ENCODE measurements at places on chromosomes 2 and 18.
A peak's percentile ranks its signal among the peaks of the same experiment; 100 is the strongest.

GRCh38 chr2:217723981-217724380 is 278.8 kb downstream of the TNS1 start:
- DNase-seq = no peak

GRCh38 chr2:231227310-231228162 is 29.1 kb downstream of the ARMC9 start:
- DNase-seq = peak; percentile 44

- DNase-seq = no peak
Measured at GRCh38 chr2:181430406-181431118, 26.6 kb upstream of the ITGA4 start.

DNA sequence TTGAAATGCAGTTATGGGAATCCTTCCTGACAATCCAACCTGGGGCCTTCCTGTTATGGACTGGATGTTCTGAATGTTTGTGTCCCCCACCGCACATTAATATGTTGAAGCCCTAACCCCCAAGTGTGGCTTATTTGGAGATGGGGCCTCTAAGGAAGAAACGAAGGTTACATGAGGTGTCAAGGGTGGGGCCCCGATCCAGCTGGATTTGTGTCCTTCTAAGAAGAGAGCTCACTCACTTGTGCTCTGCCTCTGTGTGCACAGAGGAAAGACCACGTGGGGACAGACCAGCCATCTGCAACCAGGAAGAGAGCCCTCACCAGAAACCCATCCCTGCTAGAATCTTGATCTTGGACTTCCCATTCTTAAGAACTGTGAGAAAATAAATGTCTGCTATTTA is 44.4 kb downstream of the MAP3K19 start:
- DNase-seq = no peak

GRCh38 chr2:127000194-127000593 is 101.5 kb downstream of the TEX51 start:
- no peak for DNase-seq

DNA sequence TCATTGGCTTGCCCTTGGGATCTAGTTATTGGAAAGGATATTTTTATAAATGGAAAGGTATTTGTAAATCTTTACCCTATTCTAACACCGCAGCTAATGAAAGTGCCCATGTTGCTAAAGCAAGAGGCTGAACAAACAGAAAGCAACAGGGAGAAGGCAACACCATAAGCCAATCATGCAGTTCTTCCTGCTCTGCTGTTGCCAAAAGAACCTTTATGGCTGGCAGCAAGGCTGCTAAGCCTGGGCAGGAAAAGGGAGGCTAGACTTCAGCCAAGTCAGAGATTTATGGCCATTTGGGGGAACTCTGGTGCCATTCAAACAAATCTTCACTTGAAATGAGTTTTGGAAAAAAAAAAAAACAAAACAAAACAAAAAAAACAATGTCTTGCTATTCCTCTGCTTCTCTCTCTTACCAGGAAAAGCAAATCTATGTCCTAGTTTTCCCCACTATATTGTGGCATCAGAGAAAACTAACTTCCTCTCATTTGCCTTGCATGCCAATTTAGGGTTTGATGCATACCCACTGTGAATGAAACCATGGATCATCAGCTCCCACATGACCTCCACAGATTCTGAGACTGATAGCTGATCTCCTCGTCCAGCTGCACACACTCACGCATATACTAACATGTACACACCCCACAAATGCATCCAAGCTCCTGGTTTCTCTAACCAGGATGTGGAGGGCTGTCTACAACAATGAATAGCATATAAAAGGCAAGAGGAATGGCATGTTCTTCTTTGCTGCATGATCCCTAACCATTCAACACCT is 179.3 kb downstream of the C1D start:
- DNase-seq = no peak

GRCh38 chr2:45241061-45241561 is 231.9 kb upstream of the SIX2 start:
- DNase-seq = no peak

DNA sequence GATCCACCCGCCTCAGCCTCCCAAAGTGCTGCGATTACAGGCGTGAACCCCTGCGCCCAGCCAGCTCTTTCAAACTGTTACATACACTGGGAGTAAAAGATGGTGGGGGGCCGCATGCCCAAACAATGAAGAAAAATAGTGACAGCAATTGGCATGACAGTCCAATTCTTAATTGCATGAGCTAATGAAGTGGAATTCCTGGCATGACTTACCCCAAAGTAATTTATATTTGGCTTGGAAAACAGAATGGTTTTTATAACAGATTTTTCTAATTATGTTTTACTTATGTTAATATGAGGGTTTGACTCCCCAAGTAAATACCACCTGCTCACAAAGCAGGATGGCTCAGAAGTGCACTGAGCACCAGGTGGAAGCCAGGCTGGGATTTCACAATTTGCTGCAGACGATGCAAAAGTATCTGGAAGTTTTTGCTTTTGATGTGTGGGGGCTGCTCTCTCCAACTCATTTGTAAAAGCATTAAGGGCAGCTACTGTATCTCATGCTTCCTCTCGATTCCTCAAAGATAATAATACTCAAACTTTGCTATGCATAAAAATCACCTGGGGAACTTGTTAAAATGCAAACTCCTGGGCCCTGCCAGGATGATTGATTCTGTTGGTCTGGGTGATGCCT is 24.0 kb upstream of the ATG16L1 start:
- DNase-seq = no peak

DNA sequence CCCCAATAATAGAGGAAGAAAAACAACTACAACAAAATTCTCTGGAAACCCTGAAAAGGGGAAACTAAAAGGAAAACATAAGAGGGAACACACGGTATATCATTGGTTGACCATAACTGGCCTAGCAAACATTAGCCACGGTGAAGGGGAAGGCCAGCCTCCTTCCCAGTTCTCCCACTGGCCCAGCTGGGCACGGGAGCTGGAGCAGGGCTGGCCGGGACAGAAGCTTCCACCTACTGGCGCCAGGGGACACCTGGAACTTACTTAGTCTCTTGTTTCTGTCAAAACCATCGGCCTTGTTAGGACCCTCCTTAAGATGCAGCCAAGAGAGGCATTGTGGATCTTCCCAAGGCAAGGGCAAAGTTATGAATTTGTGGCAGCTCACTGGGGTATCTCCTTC is 56.1 kb upstream of the DLGAP1 start:
- DNase-seq = no peak

- DNase-seq = no peak
Measured at GRCh38 chr2:16392647-16393499, 272.8 kb downstream of the CYRIA start.

- no peak for DNase-seq
Measured at GRCh38 chr18:75757951-75758350, 330.4 kb upstream of the SMIM21 start.

DNA sequence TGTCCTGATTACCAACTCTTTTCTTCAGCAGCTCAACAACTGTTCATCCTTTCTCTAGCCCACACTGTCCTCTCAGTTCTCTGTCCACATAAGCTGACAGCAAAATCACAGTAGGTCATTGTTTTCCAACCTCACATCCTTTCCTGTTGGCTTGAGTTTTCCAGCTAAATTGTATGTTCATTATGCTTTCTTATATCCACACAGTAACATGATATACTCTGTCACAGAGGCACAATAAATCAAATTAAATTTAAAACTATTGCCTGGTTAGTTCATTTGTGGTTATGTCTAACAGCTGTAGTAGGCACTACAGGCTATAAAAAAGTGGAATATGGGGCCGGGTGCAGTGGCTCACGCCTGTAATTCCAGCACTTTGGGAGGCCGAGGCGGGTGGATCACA is 179.9 kb downstream of the ETAA1 start:
- no peak for DNase-seq

DNA sequence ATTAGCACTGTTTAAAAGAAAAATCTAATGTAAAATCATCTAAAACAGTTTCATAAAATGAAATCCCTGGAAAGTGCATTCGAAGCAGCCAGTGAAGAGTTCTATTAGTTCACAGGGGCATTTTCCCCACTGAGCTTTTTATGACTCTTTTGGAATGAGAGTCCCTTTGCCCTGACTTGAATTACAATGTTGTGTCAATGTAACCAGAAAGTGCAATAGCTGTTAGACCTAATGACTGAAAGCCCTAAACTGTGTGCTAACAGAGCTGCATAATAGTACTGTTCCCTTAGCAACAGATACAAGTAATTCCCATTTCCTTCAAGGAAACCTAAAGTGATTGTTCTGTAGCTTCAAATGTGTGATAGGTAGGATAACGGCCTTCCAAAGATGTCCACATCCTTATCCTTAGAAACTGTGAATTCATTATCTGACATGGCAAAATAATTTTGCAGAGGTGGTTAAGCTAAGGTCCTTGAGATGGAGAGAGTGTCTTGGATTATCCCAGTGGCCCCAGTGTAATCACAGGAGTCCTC is 134.4 kb downstream of the L3MBTL4 start:
- no peak for DNase-seq

DNA sequence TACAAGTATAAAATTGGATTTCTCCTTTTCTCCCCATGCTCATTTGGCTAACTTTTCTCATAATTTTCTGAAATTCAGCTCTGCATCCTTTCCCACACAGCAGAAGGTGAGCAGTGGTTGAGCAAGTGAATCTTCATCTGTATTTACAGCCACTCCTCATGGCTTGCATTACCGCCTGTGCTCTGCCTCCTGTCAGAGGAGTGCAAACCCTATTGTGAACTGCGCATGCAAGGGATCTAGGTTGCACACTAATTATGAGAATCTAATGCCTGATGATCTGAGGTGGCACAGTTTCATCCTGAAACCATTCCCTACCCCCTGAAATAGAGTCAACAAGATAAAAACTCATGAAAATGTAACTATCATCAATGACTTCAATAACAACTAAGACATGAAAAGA is 20.0 kb downstream of the ME2 start:
- DNase-seq = no peak

- no peak for DNase-seq
Measured at GRCh38 chr2:138187221-138187620, 222.9 kb downstream of the HNMT start.

DNA sequence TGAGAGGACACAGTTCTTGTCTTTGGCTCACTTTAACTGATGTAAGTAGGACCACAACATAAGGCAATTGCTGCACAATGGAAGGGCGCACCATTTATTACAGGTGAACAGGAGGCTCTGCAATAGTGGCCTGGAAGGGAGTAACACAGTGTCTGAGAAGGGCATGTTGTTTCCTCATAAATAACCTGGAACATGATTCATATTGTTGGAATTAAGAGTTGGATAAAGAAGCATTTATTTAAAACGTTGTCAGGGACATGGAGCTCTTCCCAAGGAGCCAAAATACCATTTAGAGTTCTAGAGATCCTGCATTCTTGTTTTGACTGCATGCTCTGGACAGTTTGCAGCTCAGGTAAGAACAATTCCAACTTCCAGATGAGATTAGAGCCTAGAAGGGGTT is 110.4 kb downstream of the PLCL1 start:
- no peak for DNase-seq

DNA sequence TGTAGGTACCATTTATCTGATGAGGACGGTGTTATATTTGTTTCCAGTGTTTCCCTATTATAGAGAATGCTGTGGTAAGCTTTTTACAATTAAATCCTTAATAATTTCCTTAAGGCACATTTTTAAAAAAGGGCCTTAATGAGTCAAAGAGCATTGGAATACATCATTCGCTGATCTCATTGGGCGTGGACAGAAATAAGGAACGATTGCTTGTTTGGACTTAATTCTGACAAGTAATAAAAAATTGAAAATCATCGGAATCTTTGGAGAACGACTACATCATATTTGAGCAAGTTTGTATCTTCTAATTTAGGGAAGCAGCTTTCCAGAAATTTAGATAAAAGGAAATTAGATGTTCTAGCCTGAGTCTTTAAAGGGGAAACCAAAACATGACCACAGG is 11.3 kb downstream of the AGPS start:
- no peak for DNase-seq

DNA sequence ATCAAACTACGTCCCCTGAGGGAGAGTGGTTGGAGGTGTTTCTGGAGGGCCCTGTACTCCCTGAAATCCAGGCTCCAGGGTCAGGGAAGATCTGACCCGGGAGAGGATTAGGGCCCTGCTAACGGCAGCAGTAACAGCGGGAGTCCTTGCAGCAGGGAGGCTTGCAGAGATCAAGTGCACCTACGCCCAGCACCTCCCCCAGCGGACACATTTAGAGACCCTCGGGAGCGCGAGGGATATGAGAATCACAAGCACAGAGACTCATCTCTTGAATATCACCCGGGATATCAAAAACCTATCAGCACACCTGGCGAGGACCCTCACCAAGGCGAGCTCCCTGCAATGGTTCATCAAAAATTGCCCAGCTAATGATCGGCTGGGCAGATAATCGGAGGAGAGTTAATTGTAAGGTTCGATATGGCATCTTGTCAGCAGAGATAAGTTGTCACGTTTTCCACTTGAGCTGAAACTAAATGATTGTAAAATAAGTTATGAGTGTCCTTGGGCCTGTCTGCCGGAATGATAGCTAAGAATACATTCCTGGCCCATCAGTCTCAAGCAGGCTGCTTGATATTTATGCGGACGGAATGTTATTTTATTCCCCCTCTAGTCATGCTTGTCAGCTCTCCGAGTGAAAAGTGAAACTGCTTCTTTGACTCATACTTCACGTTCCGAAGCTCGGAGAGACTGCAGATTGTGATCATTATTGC is 209.8 kb downstream of the GBX2 start:
- no peak for DNase-seq

DNA sequence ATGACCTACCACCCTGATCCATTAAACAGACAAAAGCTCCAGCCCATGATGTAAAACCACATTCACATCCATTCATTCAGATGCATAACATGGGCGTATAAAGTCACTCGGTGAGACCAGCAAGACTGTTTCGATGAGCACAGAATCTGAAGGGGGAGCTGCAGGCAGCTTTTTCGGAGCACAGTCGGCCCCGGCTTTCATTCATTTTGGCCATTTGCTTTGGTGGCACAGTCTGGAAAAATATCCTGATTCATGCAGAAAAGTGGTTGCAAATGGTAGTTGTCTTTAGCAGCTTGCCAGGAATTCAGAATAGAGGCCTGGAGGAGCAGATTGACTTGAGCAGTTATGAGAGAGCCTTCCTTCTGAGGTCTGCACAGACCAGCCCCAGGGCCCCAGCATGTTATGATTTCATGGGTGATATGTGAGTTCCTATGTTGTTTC is 11.2 kb downstream of the ARID5A start:
- no peak for DNase-seq

DNA sequence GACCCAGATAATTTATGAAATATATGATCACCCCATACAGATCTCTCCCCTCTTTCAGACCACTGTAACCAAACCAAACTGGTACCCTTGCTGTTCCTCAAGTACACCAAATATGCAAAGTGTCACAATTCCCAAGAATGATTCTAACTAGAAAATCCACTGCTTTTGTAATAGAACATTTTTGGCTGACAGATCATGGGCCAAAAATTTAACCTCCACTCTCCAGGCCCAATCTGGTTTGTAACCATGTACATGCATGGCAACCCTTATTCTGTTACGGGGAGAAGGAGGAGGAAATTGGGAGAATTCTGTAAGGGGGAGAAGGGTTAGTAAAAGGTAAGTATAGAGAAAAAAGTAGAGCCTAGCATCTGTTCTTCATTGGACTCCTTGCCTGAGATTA is 62.0 kb downstream of the IKZF2 start:
- no peak for DNase-seq

GRCh38 chr2:85243101-85244072 is 84.4 kb downstream of the TGOLN2 start:
- DNase-seq = no peak

Data from kidney epithelial cell (primary cell).